ENCODE measurements at places on chromosomes 2 and 18.
A peak's percentile ranks its signal among the peaks of the same experiment; 100 is the strongest.

DNA sequence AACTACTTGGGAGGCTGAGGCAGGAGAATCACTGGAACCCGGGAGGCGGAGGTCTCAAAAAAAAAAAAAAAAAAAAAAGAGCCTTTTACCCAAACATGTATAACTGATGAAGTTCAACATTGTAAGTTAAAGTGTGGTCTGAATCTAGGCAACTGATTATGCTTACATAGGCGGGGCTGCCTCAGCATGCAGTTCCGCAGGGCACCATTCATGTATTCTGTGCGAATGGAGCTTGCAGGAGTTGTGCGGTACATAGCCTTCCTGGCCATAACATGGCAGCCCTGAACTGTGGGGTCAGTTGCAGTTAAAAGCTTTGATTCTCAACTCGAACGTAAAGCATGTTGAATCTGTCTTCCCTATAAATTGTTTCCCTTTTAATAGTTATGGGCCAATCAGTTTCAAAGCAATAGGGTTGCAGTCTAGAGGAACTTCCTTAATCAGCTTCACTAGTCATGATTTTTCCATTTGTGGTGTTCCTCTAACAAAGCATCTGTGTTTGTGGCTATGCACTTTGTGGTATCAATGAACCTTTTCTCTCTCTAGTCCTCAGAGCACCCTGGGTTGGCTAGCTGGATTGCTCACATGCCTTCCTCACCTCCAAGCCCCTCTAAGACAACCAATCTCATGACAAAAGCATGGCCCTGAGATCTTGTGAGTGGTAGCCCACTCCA is 30.6 kb upstream of the CEP68 start:
- no peak for DNase-seq

- peak; percentile 66 for DNase-seq
Observed at GRCh38 chr18:9092665-9093064, 9.8 kb upstream of the NDUFV2 start.

- no peak for DNase-seq
Observed at GRCh38 chr18:48548921-48549320, 10.1 kb downstream of the CTIF start.

DNA sequence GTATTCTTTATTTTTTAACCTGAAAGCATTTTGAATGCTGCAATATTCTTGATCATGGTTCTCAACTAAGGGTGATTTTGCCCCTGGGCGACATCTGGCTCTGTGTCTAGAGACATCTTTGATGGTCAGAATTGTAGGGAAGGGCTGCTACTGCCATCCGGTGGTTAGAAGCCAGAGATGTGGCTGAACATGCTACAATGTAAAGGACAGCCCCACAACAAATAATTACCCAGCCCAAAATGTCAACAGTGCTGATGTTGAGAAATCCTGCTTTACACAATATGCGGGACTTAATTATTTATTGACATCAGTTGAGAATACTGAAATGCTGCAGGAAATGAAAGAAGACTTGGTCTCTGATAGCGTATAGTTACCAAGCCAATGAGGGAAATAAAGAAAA is 37.5 kb upstream of the SERPINB2 start:
- DNase-seq, result no peak

- no peak for DNase-seq
Observed at GRCh38 chr2:129794540-129794939, 184.9 kb upstream of the RAB6C start.

- DNase-seq, result no peak
Observed at GRCh38 chr2:138689705-138690104, 90.5 kb downstream of the NXPH2 start.

DNA sequence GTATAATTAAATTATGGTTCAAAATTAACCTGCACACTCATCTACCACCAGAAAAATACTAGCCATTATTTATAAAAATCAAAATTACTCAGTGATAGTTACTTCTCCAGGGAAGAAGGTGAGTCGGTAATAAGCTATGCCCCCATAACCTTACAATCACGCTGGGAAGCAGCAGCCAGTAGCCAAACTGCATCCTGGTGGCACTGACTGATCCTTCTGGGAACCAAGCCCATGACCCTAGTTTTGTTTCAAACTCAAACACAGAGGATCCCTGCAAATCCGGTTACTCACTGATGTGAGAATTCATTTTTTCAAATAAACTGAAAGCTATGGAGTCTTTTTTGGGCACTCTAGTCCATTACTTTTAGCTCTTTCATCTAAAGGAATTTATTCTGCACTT is 88.2 kb upstream of the VWC2L start:
- DNase-seq, result no peak
